ENCODE measurements at places on chromosomes 2 and 18. TPM values are rescaled to one million over a fixed set of nuclear protein-coding genes. Genes with fewer than 3 reads are reported as not detected.

The NEURL3 gene
- not detected for total RNA-seq

The HOXD9 gene
- total RNA-seq = 2.9 TPM

The CTAGE1 gene
- total RNA-seq = not detected

The ADRA2B gene
- total RNA-seq = 1.6 TPM

The HS1BP3 gene
- 19.0 TPM for total RNA-seq

The GALNT5 gene
- 23.4 TPM for total RNA-seq

The CEBPZ gene
- total RNA-seq = 62.7 TPM

The PROKR1 gene
- 0.69 TPM for total RNA-seq

The AGXT gene
- not detected for total RNA-seq

The CD226 gene
- 3.6 TPM for total RNA-seq

The C1QL2 gene
- total RNA-seq = not detected

The TMX3 gene
- 97.6 TPM for total RNA-seq

The ADCYAP1 gene
- total RNA-seq = 6.3 TPM

The ANKRD23 gene
- total RNA-seq = 2.6 TPM

The IL1F10 gene
- not detected for total RNA-seq

The MOCOS gene
- total RNA-seq = 0.95 TPM

The CXCR1 gene
- 0.26 TPM for total RNA-seq

The NGEF gene
- total RNA-seq = 4.1 TPM

All from urinary bladder (tissue), 4 donors.